ENCODE measurements at places on chromosomes 4 and X. TPM values are rescaled to one million over a fixed set of nuclear protein-coding genes. Genes with fewer than 3 reads are reported as not detected.

DNA sequence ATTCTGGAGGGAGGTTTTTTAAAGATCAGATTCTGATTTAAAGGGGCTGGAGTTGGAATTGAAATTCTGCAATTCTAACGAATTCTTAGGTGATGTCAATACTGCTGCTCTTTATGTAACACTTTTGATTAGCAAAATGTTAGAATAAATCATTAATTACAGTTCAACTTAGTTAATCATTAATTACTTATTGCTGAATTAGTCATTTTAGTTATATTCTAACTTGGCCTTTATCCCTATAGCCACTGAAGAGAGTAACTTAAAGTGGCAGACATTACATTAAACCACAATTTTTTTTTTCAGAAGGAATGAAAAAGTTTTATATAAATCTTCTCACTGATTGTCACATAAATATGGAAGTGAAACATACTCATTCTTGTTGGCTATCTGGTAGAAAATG, 206.6 kb upstream of the ITM2A start:
- DNase-seq = no peak

DNA sequence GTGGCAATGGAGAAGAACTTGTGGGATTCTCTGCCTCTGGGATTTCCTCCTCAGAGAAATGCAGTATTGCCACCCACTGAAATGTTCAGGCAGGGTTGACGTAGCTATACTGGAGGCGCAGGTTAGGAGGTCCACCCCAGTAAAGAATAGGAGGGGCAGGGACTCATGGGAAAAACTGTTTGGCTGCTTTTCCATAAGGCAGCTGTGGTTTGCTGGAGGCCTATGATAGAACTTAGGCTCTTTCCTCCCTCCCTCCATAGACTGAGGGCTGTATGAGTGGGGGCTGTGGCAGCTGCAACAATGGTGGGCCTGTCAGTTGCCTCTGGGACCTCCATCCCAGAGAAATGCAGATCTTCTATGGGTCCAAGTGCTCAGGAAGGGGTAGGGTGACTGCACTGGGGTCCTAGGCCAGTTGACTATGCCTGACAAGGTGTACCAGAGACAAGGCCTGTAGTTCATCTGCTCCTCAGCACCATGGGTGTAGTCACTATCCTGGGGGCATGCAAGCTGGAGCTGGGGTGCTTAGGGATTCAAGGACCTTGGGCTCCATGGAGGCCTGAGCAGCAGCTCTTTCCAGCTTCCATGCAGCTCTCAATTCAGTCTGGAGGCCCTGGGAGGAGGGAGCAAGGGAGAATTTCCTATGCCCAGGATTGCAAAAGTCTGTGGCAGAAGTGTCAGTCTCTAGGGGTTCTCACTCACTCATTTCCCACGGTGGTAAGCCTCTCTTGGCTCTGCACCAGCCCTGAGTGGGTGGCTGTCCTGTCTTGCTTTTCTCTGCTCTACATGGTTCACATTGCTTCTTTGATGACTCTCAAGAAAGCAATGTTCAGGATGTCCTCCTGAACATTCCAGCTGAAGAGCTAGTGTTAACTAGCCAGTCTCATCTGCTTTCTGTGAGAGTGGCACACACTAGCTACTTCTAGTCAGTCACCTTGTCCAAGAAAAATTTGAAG, 353.0 kb downstream of the IDS start:
- DNase-seq = no peak

DNA sequence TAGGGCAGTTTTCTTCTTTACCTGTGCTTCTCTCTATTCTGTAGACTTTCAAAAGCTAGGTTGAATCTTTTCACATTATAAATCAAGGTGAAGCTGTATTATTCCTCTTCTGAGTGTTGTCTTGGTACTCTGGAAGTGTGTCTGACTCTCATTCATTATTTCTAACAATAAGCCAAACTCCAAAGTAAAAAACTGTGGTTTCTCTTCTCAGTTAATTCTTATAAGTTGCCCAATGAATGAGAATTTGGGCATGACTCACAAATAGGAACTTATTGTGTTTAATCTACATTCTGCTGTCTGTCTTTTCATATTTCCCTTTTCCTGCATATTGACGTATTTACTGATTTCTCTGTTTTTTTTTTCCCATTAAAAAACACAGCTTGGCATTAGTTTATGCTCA, 714.5 kb downstream of the CCSER1 start:
- no peak for DNase-seq

IL1RAPL1 gene
- total RNA-seq = 0.44 TPM

GRCh38 chr4:139509727-139510410, 46.1 kb downstream of the SETD7 start:
- no peak for DNase-seq

DNA sequence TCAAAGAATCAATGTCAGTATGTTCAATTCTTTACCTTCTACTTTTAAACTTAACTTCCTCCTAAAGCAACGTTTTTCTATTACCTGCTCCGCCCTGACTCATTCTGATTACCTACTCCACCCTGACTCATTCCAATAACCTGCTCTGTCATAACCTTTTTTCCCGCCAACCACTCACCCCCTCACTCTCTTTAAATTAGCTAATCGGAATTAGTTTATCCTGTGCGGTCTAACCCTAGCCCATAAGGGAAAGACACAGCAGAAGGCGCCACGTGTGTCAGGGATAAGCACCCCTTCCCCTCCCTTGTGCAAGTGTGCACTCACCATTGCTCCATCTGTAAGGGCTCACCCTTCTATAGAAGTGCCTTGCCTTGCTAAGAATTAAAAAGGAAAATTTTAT, 64.4 kb downstream of the EIF4E start:
- DNase-seq = no peak

GRCh38 chrX:45628041-45628440, 427.4 kb upstream of the DIPK2B start:
- DNase-seq = no peak

- DNase-seq = no peak
Measured at GRCh38 chr4:569958-570667, 6.0 kb downstream of the TMEM271 start.

RPL36A gene
- 954 TPM for total RNA-seq

DNA sequence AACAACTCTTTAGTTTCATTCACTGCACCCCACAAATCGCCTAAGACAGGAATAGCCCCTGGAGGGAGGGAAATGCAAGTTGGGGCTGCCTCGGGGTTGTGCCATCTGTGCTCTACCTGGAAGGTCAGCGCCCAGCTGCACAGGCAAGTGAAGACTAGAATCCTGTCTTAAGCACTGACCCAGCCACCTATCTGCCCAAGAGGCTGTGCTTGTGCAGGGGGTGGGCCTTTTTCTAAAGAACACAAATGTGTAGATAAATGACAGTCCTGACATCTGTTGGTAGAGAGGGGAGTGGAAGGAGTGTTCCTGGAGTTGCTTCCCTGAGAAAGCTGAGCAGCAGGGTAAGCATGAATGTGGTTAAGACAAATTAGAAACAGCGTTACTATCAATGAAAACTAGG, 15.7 kb downstream of the ZNF518B start:
- DNase-seq = no peak

ODAPH gene
- total RNA-seq = not detected

All from breast epithelium (tissue), 4 donors.